ENCODE measurements at places on chromosomes 12 and 14. TPM values are rescaled to one million over a fixed set of nuclear protein-coding genes. Genes with fewer than 3 reads are reported as not detected.

DNA sequence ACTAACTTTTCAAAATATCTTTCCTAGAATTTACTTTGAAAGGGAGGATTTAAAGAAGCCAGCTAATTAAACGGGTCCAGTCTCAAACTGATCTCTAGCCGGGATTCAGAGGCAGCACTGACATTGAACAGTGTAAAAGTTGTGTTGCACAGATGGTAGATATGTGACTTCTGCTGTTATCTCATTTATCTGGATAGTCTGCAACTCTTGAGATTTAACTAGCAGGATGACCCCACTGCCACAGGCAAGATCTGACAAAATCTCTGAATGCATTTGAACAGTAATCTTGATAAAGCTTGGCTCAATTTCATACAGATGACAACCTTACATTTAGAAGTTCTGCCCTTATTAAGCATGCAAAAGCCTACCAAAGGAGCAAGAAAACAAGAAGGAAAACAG is 138.0 kb upstream of the CPNE8 start:
- no peaks in the 10 kb centered on the region for H3K36me3 ChIP-seq
- H3K27me3 ChIP-seq: no peaks in the 10 kb centered on the region
- H3K4me1 ChIP-seq: peaks cover 12% of the 10 kb centered on the region

- no peak overlapping the region for H3K27ac ChIP-seq
- no peaks in the 10 kb centered on the region for H3K36me3 ChIP-seq
- no peaks in the 10 kb centered on the region for H3K4me1 ChIP-seq
- no peak for DNase-seq
- H3K27me3 ChIP-seq: no peaks in the 10 kb centered on the region
Observed at GRCh38 chr14:94239406-94239805, 53.7 kb downstream of the SERPINA10 start.

DNA sequence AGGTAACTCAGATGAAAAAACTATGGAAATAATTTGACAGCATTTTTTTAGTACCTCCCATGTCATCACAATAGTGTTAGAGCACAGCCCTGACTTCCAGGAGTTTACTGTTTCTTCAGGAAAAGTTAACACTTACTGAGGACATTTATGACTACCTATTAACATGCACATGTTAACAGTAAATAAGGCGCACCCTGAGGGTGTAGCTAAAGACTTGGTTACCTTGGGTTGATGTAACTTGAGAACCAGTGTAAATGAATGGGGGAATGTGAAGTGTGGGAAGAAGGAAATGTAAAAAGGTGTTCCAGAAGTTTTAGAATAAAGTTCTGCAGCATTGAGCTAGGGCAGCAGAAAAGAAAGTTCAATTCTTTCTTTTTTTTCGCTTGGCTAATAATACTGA is 366.2 kb downstream of the EGLN3 start:
- no peaks in the 10 kb centered on the region for H3K27me3 ChIP-seq
- no peak overlapping the region for H3K27ac ChIP-seq
- H3K36me3 ChIP-seq: no peaks in the 10 kb centered on the region
- DNase-seq: no peak
- H3K4me1 ChIP-seq: no peaks in the 10 kb centered on the region

DNA sequence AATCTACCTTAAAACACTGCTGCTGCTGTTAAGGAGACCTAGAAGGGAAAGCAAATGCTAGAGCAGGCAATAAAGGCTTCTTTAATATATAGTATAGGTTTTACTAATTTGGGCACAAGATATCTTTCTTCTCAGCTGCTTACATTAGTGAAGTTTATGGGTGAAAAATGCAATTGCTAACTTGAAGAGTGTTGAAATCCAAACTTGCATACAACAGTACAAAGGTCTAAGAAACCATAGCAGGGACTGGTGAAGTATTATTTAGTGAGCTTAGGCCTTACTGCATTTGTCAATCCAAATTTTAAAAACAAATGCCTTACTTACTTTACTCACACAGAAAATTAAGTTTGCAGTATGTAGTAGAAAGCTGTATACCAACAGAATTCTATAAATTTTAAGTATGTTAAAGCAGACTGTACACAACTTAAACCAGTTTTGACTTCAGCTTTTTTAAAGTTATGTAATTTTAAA is 1.4 kb upstream of the AP4S1 start:
- no peak overlapping the region for H3K27ac ChIP-seq
- H3K27me3 ChIP-seq: no peaks in the 10 kb centered on the region
- H3K4me3 ChIP-seq: peak overlapping the region; percentile 95
- H3K36me3 ChIP-seq: no peaks in the 10 kb centered on the region

DNA sequence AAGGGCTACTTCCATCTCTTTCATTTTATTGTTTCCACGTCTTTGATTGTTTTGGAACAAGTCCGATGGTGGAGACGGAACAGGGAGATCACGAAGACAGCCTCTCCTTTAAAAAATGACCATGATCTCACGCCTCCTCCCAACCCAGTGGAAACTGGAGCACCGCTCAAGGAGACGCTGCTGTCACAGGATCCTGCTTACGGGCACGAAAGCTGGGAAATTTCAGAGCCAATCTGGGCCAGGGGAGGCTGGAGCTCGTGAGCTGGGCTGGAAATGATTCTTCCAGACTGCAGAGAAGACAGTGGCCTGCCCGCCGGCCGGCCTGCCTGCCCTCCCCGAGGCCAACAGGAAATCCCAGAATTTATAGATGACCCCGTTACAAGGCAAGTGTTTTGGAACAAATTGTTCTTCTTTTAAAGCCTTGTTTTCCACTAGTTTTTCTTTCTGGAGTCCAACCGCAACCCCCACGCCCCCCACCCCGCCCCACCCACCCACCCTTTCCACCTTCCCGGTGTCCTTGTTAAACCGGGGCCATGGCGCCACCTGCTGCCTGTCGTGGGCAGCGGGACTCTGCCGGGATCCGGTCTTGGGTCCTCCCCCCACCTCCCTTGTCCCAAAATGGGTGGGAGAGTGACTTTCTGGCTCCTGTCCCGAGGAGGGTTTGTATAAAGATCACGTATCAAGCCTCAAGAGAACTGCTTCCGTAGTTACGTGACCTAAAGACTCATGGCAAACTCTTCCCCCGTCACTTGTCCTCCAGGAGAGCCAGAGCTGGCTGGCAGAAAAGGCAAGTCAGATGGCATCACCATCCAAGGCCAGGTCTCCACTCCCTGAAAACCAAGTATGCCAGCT is 40.3 kb downstream of the MAP1LC3B2 start:
- peak overlapping the region; percentile 43 for H3K4me3 ChIP-seq
- peaks cover 26% of the 10 kb centered on the region for H3K4me1 ChIP-seq
- H3K36me3 ChIP-seq: no peaks in the 10 kb centered on the region
- no peaks in the 10 kb centered on the region for H3K27me3 ChIP-seq

DNA sequence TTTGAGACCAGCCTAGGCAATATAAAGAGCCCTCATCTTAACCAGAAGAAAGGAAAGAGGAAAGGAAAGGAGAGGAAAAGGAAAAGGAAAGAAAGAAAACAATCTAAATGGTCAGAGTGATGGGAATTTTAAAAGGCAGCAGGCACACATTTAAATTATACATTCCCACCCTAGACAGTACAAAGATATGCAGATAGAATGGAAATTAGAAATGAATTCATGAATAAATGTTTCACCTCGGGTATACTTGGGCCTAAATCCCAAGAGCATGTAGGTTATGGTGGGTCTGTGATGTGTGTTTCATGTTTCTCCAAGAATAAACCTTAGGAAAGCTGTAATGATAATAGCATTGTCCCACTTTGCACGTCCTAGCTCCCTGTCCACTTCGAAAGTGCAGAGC is 104.6 kb upstream of the SLCO1C1 start:
- H3K27ac ChIP-seq: no peak overlapping the region
- no peaks in the 10 kb centered on the region for H3K27me3 ChIP-seq
- no peak for DNase-seq
- no peak overlapping the region for H3K4me3 ChIP-seq

GRCh38 chr12:87336814-87337336 is 692.3 kb downstream of the C12orf50 start:
- no peaks in the 10 kb centered on the region for H3K4me1 ChIP-seq
- H3K4me3 ChIP-seq: no peak overlapping the region
- no peaks in the 10 kb centered on the region for H3K27me3 ChIP-seq
- no peak overlapping the region for H3K27ac ChIP-seq
- DNase-seq: no peak
- H3K36me3 ChIP-seq: no peaks in the 10 kb centered on the region

DNA sequence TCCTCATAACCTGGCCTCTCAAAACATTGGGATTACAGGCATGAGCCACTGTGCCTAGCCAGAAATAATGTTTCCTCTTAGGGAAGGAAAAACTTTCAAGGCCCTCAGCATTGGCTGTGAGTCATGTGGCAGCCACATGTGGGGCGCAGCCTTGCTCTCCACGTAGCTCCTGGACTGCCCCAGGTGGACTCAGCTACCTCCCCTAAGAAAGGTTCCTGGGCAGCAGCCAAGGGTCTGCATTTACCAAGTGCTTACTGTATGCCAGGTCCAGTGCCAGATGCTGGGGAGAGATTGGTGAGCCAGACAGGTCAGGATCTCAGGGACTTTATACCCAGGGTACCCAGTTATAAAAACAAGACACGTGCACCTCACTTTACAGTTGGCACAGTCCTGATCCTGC is 3.7 kb upstream of the TRPV4 start:
- no peak for DNase-seq
- no peak overlapping the region for H3K27ac ChIP-seq
- peaks cover 13% of the 10 kb centered on the region for H3K27me3 ChIP-seq
- H3K4me1 ChIP-seq: peaks cover 4% of the 10 kb centered on the region

DNA sequence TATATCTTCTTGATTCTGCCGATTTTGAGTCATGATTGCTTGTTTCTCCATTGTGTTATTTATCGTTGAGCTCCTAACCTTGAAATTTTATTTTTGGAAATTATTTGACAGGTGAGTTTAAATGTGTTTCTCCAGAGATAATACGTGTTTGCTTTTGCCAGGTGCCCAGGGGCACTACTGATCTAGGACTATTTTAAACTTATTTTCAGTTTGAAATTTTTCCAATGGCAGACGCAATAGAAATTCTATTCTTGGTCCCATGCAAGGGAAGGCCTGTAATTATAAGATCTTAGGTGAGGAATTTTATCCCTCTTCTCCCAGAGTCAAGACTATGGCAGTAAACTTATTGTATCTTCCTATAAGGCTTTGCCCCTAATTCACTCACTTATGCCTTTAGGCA is 252.8 kb downstream of the AEBP2 start:
- H3K4me1 ChIP-seq: no peaks in the 10 kb centered on the region
- H3K27me3 ChIP-seq: no peaks in the 10 kb centered on the region
- no peaks in the 10 kb centered on the region for H3K36me3 ChIP-seq
- no peak overlapping the region for H3K4me3 ChIP-seq

DNA sequence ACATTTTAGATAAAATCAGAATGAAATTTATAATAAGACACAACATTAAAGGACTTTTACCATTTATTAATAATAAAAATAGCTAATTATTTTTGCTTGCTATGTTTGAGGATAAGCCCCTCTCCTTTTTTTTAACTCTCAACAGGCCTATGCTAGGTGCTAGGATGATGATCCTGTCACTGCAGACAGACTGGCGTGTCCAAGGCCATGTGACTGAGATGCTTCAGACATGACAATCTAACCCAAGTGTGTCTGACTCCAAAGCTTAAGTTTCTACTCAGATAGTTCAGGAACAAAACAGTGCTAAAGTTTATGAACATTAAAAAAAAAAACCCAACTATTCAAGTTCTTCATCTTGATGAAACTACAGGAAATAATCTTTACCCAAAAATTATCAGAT is 29.8 kb downstream of the PPP1R13B start:
- H3K4me3 ChIP-seq: no peak overlapping the region
- peaks cover 56% of the 10 kb centered on the region for H3K4me1 ChIP-seq
- no peak for DNase-seq
- no peak overlapping the region for H3K27ac ChIP-seq
- no peaks in the 10 kb centered on the region for H3K36me3 ChIP-seq

GRCh38 chr12:20120403-20120725 is 248.0 kb upstream of the PDE3A start:
- no peaks in the 10 kb centered on the region for H3K27me3 ChIP-seq
- H3K27ac ChIP-seq: no peak overlapping the region
- DNase-seq: no peak
- no peaks in the 10 kb centered on the region for H3K36me3 ChIP-seq
- no peaks in the 10 kb centered on the region for H3K4me1 ChIP-seq

DNA sequence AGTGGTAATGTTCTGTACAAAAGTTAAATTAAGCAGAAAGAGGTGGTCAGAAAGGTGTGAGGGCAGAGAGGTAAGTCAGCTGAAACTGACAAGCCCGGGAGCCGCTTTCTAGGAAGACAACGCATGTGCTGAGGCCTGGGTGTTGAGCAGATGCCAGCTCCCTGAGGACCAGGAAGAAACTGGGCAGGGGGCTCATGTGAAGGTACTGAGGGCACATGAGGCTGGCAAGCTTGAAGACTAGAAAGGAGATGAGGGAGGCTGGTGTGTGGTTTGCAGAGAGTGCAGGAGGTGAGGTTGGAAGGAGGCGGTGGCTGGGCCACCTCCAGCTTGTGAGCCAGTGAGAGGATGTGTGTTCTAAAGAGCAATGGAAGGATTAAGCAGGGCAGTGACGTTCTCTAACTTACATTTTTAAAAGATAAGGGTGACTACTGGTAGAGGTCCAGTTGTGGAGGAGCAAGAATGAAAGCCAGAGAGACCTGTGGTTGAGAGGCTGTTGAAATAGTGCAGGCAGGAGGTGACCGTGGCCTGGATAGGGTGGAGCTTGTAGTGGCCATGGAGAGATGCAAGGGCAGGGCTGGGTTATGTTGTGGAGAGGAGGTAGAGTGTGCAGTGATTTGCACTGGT is 29.1 kb downstream of the ZNF664 start:
- peaks cover 47% of the 10 kb centered on the region for H3K4me1 ChIP-seq
- no peak overlapping the region for H3K4me3 ChIP-seq
- DNase-seq: no peak
- no peaks in the 10 kb centered on the region for H3K27me3 ChIP-seq
- peaks cover 82% of the 10 kb centered on the region for H3K36me3 ChIP-seq

DNA sequence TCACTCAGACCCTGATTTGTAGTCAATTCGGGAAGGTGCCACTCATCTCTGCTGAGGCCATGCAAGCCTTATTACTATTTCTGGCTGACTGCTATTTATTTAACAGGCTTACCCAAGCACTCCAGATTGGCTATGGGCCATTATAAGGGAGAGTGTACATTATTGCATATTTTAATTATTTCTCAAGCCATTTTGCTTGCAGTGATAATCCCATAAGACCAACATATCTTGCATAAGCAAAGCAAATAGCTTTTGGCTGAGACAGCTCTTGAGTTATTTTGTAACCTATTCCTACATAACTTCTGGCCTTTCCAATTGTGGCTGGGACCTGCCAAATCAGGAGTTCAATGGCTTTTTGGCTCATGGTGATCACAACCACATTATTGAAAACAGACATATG is 509.6 kb upstream of the USP15 start:
- H3K36me3 ChIP-seq: no peaks in the 10 kb centered on the region
- no peaks in the 10 kb centered on the region for H3K27me3 ChIP-seq
- DNase-seq: no peak
- H3K4me3 ChIP-seq: no peak overlapping the region
- H3K27ac ChIP-seq: no peak overlapping the region

- no peak overlapping the region for H3K4me3 ChIP-seq
- H3K4me1 ChIP-seq: peaks cover 7% of the 10 kb centered on the region
- no peak for DNase-seq
- peak overlapping the region; percentile 50 for H3K27ac ChIP-seq
- no peaks in the 10 kb centered on the region for H3K27me3 ChIP-seq
Observed at GRCh38 chr12:97557116-97557515, 94.5 kb downstream of the RMST start.

SYNDIG1L gene
- total RNA-seq: 1.6 TPM

FZD10 gene
- 1.9 TPM for total RNA-seq

ABCD2 gene
- total RNA-seq: 0.47 TPM

PRB2 gene
- not detected for total RNA-seq
